ENCODE measurements at places on chromosomes 4 and X. TPM values are rescaled to one million over a fixed set of nuclear protein-coding genes. Genes with fewer than 3 reads are reported as not detected.

PNMA6A gene
- total RNA-seq: 0.34 TPM

FHIP1A gene
- 0.17 TPM for total RNA-seq

ARSJ gene
- 26.2 TPM for total RNA-seq

ZNF732 gene
- total RNA-seq: 2.0 TPM

DNA sequence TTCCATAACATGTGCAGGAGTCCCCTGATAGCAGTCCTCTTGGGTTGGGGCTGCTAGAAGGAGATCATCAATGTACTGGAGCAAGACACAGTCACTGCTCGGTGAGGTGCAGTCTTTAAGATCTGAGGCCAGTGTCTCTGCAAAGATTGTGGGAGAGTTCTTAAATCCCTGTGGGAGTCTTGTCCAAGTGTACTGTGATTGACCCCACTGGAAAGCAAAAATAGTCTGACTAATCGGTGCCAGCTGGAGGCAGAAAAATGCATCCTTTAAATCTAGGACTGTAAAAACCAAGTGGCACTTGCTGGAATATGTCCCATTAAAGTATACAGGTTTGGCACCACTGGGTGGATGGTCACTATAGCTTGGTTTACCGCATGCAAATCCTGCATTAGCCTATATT is 31.1 kb downstream of the SULT1E1 start:
- DNase-seq: no peak

- DNase-seq: peak; percentile 56
Observed at GRCh38 chr4:8547108-8547911, 32.9 kb upstream of the GPR78 start.

- no peak for DNase-seq
Observed at GRCh38 chr4:4853371-4853823, 6.1 kb upstream of the MSX1 start.

DNA sequence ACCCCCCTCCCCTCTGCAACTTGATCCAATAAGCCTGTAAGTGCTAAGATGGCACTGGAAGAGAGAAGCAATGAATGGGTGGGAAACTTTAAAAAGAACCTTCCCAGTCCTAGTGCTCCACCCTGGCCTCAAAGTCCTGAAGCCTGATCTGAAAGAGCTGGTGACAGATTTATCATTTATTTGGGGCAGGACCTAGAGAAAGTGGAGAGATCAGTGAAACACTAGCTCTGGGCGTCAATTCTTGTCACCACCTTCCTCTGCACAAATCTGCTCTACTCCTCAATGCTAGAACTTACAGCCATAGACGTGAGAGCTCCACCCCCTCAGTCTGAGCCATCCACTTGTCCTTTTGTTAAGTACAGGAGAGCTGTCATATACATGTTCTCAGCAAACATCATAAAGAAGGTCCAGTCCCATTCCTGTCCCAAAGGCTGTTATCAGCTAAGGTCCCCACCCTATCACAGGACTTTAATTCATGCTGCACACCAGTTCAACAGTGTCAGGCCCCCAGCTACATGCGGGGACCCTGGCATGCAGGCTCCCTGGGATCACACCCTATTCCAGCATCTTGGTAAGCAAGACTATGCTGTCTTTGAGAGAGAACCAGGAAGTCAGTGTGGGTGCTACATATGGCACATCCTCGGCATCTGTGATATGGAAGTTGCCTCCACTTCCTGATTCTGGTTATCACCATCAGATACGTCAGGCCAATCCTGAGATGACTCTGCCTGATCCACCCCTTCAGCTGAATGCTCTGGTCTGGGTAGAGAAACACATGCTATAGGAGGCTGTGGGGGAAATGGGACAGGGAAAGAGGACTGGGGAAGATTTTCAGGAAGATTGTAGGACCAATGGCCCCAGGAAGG is 2.3 kb downstream of the P2RY4 start:
- no peak for DNase-seq

- no peak for DNase-seq
Observed at GRCh38 chr4:187929024-187929423, 66.5 kb upstream of the ZFP42 start.

GRCh38 chr4:145868637-145869409 is 69.8 kb downstream of the ZNF827 start:
- DNase-seq: peak; percentile 35

DNA sequence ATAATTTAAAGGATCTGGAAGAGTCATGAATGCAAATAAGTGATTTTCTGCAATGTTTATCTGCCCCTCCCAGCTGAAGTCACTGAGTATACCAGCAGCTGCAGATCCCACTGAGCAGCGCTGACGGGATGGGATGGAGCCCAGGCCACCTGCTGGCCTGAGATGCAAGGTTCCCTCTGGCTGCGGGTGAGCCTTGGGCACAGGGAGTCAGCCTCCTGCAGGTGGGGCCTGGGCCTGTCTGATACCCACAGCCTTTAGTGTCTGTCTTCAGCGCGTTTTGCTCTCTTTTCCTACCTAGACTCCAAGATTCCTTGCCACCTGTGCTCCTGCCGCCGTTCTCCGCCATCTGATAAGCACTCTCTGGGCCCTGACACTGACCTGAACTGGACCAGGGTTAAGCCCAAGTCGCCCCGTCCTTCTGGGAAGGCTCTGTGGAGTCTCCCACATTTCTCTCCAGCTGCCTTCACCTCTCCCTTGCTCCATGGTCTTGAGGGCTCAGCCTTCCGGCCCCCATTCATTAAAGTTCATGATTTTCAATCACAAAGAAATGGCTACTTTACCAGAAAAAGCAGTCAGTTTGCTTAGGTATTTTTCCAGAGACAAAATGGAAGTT is 223.1 kb upstream of the FAT1 start:
- DNase-seq: no peak

DNA sequence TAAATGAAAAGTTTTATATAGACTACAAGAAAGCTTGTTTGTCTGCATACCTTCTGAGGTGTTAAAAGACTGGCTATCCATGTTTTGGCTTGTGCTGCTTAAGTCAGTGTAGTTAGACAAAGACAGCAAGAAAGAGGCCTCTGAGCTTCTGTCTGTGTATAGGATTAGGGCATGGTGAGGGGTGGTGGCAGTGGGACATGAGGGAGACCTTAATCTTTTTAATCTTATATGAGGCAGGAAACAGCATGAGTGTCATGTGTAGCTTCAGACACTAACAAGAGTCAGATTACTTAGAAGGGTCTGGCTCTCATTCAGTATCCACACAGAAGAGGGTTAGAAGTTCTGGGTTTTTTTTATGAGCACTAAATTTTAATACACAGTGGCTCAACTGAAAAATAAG is 213.3 kb downstream of the GABRG1 start:
- DNase-seq: no peak

- no peak for DNase-seq
Observed at GRCh38 chrX:39903343-39903742, 194.4 kb downstream of the BCOR start.

DNA sequence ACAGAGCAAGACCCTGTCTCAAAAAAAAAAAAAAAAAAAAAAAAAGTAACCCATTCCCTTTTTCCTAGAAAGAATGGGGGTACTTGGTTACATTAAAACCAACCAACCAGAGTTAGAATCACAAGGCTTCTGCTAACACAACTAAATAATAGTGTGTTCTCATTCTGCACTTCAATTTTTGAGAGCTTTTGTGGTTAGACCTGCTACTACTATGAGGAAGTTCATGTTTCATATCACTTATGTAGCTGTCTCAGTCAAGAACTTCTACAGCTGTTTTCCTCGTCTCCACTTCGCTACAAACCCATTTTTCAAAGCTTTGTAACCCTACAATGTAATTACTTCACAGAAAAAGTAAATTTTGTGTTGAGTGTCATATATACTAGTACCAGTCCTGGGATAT is 58.3 kb downstream of the PDHA2 start:
- no peak for DNase-seq

- peak; percentile 81 for DNase-seq
Observed at GRCh38 chrX:129637217-129638109, 17.3 kb downstream of the APLN start.

GRCh38 chrX:73562458-73562857 is 539 bp upstream of the CHIC1 start:
- DNase-seq: no peak

DNA sequence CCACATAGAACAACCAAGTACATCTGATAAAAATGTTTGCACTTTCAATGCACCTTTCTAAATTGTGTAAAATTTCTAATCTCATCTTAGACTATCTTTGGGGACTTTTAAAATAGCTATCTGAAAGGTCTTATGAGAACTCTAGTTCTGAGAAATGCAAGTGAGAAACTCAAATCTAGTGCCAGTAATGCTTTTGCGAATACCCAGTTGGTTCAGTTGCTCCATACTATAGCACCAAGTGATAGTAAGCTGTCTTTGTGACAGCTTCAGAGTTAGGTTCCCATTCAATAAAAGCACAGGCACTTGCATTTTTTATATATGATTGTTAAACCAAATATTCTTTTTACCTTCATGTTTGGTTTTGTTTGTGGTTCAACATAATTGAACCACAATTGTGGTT is 4.5 kb upstream of the ITM2A start:
- DNase-seq: no peak

DNA sequence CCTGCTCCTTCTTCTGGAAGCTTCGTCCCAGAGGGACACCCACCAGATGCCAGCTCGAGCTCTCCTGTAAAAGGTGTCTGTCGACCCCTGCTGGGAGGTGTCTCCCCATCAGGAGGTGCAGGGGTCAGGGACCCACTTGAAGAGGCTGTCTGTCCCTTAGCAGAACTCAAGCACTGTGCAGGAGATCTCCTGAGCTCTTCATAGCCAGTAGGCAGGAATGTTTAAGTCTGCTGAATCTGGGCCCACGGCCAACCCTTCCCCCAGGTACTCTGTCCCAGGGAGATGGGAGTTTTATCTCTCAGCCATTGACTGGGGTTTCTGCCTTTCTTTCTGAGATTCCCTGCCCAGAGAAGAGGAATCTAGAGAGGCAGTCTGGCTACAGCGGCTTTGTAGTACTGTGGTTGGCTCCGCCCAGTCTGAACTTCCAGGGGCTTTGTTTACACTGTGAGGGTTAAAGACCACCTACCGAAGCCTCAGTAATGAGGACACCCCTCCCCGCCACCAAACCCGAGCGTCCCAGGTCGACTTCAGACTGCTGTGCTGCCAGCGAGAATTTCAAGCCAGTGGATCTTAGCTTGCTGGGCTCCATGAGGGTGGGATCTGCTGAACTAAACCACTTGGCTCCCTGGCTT is 1383.0 kb upstream of the TENM3 start:
- no peak for DNase-seq

GRCh38 chrX:51456246-51456645 is 40.1 kb downstream of the NUDT11 start:
- DNase-seq: no peak

- peak; percentile 99 for DNase-seq
Observed at GRCh38 chr4:113468165-113469022, 293.1 kb downstream of the CAMK2D start.

- DNase-seq: no peak
Observed at GRCh38 chr4:128690011-128690410, 119.5 kb upstream of the JADE1 start.

DNA sequence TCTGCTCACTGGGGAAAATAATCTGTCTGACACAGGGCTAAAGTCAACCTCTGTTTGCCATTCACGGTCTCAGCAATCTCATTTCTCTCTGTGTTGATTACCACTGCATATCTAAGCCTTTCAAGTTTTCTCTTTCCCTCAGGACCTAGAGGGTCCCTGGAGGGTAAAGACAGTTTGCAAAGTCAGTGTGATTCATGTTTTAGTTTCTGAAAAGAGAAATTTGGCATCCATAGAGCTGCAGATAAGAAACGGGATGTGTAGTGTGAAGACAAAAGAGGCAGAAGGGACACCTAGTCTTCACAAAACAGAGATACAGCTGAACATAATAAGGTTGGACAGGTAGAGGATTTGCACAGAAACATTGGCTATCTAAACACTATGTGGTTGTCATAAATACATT is 34.5 kb upstream of the KDR start:
- DNase-seq: peak; percentile 14

DNA sequence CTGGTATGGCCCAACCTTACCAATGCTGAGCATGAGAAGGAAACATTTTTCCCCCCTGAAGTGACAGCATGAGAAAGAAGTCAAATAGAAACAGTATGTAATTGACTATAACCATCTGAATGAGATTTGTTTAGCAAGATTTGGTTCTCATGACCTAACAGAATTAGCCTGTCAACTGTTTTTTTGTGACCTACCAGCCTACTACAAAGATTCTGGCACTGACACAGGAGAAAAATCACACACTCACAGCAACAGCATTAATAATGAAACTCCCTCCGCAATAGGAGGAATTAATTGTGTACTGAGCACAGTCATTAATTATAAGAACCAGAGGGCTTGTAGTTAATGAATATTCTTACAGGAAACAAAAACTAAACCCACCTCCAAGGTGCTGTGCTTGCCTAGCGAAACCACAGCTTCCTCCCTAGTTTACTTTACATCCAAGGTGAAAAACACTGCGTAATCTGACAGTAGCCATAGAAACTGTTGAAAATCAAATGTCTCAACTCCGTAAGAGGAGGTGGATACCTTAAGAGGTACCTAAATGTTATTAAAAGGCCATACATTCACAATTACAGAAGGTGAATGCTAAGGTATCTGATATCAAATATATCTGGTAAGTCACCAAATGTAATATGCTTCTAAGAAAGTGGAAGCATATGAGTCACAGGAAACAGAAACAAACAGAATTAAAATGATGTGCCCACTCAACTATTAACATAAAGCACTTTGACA is 34.9 kb downstream of the MMRN1 start:
- DNase-seq: peak; percentile 54

GRCh38 chr4:144910723-144911122 is 187.3 kb downstream of the ANAPC10 start:
- DNase-seq: no peak

DNA sequence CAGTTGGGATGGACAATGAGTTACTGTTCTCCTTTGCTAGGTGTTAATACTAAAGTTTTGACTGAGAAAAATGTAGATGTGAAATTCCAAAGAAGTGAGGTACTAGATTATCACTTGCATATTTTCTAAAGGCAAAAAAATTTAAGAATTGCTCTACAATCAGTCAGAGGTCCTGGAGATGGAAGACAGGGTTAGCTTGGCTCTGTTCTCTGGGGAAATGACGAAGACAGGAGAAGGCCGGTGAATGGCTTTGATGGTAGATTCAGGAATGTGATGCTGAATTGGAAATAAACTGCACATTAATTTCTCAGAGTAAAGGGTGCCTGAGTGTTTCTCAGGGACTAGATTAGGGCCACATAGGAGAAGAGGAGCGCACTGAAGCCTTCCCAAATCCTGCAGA is 214.0 kb upstream of the LEF1 start:
- no peak for DNase-seq

DNA sequence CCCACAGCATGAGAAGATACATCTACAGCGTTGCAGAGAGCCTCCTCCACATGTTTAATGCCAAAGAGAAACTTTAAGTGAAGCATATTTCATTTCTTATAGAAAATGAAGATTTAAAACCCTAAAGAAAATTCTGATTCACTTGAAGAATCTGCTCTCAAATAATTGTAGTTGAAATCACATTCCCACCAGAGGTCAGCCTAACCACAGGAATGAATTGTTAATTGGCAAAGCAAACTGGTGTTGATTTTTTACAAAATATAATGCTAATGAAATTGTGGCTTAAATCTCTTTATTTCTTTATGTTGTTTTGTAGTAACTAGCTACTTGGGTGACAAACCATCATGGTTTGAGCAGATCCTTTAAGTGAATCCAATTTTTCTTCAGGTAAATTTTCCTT is 31.1 kb upstream of the WDR17 start:
- peak; percentile 7 for DNase-seq

Data from dermis blood vessel endothelial cell (primary cell).